ENCODE measurements at places on chromosomes 13 and 19.
A peak's percentile ranks its signal among the peaks of the same experiment; 100 is the strongest.

DNA sequence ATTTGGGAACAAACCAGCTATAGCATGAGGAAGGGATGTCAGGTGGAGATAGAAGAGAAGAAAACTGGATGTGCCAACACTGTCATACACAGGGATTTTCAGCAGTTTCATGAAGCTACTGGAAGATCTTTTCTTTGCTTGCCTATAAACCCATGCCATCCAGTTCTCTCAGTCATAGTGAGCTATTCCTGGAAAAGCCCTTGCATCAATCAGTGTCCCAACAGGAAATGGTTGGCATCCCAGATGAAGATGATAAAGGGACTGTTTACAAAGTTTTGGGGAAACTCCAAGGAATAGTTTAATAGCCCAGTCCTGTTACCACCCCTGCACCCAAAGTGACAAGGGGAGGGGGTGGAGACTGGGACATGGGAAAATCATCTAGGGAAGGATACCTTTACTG lies 58.5 kb upstream of the ARGLU1 start:
- DNase-seq: no peak

DNA sequence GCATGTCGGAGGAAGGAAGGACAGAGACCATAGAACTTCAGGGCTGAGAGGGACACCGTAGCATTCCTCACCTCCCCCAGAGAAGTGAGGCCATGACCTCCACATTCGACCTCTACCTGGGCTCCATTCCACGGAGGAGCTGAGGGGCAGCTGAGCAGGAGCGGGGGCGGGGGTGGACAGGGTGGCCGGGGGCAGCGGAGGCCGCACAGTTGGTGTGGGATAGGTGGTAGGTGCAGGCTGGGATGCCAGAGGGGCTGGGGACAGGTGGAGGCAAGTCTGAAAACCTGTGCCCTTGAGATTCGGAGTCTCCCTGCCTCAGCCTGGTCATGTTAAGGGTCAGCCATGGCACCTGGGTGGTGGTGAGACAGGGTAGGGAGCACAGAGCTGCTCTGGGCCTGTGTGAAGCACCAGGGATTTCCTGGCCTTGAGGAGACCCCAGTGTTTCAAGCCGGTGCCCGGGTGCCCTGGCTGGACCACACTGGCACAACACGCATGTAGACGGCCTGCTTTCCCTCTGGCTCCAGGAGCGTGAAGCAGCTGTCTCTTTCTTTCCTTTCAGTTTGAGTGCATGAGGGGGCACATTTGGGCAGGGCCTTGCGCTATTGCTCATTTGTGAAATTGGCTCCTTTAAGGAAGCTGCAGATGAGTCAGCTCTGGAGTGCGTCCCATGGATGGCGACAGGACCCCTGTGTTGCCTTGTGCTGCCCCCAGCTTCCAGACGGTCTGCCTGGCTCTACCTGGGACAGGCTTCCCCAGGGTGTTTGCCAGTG lies 51.8 kb downstream of the TSSK6 start:
- DNase-seq: peak; percentile 50

DNA sequence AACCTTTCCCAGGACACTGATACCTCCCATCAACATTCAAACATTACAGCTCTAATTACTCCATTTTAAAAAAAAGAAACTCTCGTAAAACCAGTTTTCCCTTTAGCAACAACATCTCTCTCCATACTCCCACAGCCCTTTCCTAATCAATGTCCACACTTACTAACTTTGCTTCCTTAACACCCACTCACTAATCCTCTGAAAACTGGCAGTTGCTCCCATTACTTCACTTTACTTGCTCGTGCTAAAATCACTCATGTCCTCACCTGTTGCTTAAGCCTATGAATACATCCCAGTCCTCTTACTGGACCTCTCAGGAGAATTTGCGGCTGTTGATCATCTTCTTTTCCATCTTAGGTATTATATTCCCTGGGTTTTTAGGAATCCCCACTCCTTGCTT lies 44.8 kb downstream of the RBM26 start:
- DNase-seq: no peak

GRCh38 chr19:47644743-47645482 lies 36.0 kb downstream of the BICRA start:
- DNase-seq: no peak

- no peak for DNase-seq
Measured at GRCh38 chr19:15369594-15369891, 10.0 kb downstream of the AKAP8 start.

GRCh38 chr13:47004027-47004426 lies 107.2 kb upstream of the HTR2A start:
- peak; percentile 13 for DNase-seq

DNA sequence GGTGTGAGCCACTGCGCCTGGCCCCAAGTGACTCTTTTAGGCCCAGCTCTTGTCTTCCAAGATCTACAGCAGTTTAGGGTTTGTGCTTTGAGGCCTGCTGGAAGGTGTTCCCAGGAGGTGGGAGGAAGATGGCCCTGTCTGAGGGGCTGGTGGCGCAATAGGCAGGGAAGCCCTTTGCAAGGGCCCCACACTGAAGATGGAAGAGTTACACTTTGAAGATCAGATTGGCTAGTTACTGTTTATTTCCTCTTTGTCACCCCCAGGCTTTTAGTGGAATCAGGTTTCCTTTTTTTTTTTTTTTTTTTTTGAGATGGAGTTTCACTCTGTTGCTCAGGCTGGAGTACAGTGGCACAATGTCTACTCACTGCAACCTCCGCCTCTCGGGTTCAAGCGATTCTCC lies 1.9 kb upstream of the RABAC1 start:
- no peak for DNase-seq

DNA sequence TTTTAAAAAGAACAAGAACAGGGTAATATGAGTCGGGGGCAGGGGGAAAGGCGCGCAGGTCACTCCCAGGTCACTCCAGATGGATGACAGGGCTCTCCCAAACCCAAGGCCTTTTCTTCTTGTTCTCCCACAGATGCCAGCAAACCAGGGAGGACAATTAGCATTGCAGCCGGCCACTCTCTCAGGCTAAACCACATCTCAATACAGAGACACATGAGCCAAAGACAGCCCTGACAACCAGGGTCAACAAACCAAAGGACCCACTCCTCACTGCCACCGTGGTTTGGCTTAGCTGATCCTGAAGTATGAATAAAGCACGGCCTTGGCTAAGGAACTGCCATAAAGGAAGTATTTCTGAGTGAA lies 47.3 kb downstream of the LATS2 start:
- no peak for DNase-seq

GRCh38 chr19:58407658-58408151 lies 744 bp upstream of the ZNF584 start:
- peak; percentile 23 for DNase-seq

GRCh38 chr13:99196466-99197116 lies 4.1 kb upstream of the UBAC2 start:
- peak; percentile 36 for DNase-seq

- DNase-seq: no peak
Measured at GRCh38 chr19:15340086-15340485, 7.7 kb upstream of the BRD4 start.

GRCh38 chr13:24043590-24044350 lies 116.8 kb upstream of the SPATA13 start:
- DNase-seq: no peak

- DNase-seq: peak; percentile 6
Measured at GRCh38 chr13:112984501-112984900, 15.5 kb downstream of the MCF2L start.

DNA sequence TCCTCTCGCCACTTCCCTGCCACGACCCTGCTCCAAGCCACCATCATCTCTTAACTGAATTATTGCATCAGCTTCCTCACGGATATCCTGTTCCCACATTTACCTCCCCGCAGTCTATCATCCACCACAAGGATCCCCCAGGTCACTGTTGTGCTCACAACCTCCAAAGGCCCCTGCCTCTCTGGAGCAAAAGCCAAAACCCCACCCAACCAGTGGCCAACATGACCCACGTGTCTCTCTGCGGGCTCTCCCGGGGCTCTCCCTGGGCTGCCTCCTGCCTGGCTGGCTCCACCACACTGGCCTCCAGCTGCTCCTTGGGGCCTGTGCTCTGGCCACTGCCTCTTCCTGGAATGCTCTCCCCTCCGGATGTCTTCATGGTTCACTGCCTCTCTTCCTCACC lies 809.3 kb downstream of the UQCRFS1 start:
- no peak for DNase-seq

GRCh38 chr13:31018511-31018910 lies 86.1 kb downstream of the TEX26 start:
- DNase-seq: no peak

DNA sequence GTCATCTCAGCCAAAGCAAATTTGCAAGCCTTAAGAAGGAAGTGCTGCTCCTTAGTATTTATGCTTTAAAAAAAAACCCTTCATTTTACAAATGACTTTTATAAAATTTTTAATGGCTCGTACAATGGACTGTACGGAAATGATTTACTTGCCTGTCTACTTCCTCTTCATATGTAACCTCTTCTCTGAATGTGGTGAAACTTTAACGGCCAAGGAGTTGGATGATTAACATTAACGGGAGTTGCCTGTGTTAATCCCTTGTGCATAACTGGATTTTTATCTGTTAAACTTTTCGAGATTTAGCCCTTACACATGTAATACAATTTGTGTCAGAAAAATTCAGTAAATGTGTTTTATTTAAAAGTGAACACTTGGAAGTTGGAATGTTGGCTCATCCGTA lies 429.4 kb downstream of the TBC1D4 start:
- DNase-seq: no peak

GRCh38 chr19:6672693-6673290 lies 2.8 kb upstream of the TNFSF14 start:
- no peak for DNase-seq

GRCh38 chr13:33144358-33144784 lies 128.1 kb downstream of the KL start:
- no peak for DNase-seq

GRCh38 chr13:106915146-106915545 lies 347.2 kb upstream of the ARGLU1 start:
- no peak for DNase-seq

DNA sequence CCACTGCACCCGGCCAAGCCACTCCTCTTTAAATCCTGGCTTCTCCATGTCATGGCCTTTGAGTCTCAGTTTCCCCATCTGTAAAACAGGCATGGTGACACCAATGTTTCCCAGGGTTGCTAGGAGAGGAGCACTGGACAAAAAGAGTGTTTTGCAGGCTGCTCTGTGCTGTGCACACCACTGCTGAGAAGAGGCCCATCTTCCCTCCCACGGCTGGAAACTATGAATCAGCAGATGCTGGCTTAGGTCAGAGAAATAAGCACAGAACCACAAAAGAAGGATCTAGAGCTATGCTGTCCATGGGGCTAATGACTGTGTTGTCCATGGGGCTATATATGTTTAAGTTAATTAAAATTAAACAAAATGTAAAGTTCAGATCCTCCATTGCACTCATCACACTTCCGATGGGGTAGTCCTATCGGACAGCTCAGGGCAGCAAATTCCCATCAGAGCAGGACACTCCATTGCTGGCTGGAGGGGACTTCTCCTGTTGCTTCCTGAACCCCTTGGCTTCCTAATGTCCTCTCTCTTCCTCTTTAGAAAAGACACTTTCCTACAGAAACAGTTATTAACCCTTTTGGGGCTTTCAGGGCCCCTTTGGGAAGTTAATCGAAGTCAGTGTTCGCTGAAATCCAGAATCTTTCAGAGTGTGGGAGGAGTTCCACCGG lies 37.1 kb downstream of the TSHZ3 start:
- DNase-seq: peak; percentile 36
